Fibroblast of skin of right quadriceps (primary cell): ENCODE measurements at places on chromosomes 1 and 21.

- peak; percentile 80 for DNase-seq
These were observed 334.2 kb upstream of the SNX7 start for GRCh38 chr1:98327220-98327861.

GRCh38 chr21:31354604-31355443, 10.8 kb upstream of the TIAM1 start:
- peak; percentile 84 for DNase-seq

DNA sequence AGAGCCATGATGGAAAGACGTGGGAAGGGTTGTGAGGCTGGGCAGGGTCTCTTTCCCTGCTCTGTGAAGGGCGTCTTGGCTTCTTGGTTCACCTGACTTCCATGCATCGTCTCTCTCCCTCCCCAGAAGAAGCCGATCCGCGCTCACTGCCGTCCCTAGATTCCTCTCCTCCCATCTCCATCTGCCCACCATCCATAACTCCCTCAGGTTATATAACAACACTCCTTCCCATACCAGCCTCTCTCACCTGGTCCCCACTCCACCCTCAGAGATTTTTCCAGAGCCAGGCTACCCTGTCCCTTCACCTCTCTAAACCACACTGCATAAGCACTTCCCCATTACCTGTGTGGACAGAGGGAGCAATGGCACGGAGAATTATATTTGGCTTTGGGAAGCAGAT, 6.0 kb downstream of the KCND3 start:
- no peak for DNase-seq

GRCh38 chr1:84851839-84852238, 41.2 kb downstream of the LPAR3 start:
- DNase-seq: peak; percentile 91

DNA sequence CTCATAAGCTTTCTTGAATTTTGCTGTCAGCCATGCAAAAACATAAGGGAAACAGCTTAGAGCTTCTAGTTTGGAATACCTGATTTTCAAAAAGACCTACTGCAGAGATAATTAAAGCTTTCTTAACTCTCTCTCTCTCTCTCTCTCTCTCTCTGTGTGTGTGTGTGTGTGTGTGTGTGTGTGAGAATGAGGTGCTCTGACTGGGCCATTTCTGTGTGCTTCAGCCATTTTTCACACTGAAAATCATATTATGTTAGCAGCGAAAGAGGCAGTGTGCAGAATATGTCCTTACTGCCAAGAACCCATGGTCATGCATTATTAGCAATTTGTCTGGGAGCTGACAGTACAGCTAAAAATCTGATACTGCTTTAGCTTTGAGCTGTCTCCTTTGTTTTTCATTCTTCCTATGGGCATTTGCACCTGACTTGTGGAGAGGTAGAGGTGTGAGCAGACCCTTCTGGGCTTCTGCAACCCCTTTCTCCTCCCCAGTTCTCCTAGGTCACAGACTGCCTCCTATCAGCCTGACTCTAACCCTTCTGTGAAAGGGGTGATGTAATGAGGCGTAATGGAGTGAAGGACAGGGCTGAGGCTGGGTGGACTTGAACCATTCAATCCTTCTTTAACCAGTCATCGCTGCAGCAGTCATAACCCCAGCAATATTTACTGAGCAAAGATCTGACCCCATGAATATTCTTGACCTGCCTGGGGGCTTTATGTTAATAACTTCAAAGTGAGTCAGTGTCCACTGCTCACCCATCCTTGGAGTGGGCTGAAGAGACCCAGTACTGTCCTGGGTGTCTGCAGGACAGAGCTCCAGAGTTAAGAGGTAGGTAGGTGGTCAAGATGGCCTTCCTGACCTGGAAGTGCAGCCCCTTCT, 61.2 kb downstream of the SYT6 start:
- DNase-seq: no peak

GRCh38 chr1:8674481-8674880, 143.0 kb downstream of the RERE start:
- no peak for DNase-seq

- DNase-seq: no peak
These were observed 612 bp upstream of the CD52 start for GRCh38 chr1:26317146-26317545.

- DNase-seq: no peak
These were observed 1109.3 kb upstream of the B3GALT2 start for GRCh38 chr1:194295685-194296084.

- DNase-seq: no peak
These were observed 57.9 kb downstream of the LACTBL1 start for GRCh38 chr1:22914633-22915217.

- DNase-seq: peak; percentile 67
These were observed 20.6 kb downstream of the JUN start for GRCh38 chr1:58763214-58763613.

DNA sequence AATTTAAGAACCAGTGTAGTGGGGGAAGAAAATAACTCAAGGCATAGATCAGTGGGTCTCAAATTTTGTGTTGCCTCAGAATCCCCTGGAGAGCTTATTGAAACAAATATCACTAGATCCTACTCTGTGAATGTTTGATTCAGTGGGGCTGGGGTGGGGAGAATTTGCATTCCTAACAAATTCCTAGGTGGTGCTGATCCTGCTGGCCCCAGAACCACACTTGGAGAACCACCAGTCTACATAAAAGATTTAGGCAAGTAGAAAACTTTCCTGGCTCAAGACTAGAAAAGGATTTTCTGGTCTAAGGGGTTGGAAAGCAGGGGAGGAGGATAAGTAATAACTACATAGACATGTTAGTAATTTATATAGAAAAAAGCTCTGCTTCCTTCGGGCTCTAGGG, 34.1 kb upstream of the C1orf21 start:
- peak; percentile 28 for DNase-seq

- DNase-seq: no peak
These were observed 71.9 kb upstream of the USP24 start for GRCh38 chr1:55286856-55287602.

DNA sequence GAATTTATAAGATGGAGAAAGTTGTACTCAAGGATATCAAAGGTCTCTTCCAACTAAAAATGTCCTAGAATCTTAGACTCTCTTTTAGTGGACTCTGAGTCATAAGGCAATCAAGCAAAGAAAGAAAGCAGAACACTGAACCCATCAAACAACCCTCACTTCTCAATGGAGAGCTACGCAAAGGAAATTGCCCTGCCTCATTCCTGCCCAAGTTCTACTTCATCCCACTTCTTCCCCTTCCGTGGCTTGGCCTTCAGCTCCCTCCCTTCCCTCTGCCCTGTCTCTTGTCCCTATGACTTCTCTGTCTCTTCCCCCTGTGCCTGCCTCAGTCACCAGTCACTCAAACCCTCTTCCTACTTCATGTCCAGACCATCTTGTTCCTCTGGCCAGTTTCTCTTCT, 58.5 kb downstream of the RIMS3 start:
- DNase-seq: no peak

DNA sequence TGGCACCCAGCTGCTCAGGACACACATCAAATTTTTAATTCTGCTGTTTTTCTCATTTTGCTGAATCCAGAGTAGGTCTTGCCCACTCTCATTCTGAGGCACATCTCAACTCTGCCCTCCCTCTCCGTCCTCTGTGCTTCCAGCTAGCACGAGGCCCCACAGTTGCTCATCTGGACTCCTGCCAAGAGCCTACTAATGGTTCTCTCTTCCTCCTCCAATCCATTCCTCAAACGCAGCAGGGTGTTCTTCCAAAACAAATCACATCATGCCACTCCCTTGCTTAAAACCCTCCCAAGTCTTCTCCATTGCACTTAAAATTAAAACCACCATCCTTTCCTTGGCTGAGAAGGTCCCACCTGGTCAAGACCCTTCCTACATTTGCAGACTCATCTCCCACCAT, 49.8 kb upstream of the SCAF4 start:
- DNase-seq: peak; percentile 63

DNA sequence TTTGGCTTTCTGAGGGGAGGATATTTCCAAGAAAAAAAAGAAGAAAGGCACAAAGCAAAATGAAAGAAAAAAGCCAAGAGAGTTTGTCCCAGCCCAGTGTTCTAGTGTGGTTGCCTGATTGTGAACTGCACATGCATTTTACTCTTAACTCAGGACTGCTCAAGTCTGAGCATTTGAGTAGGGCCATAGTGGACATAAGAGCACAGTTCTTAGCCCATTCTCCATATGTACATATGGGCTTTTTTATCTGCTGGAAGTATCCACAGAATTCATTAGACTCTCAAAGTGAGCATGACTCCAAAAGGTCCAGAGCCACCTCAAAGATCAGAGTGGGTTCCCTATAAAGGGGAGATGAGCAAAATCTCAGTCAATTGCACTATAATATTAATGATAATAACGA, 13.6 kb upstream of the DDX59 start:
- no peak for DNase-seq

DNA sequence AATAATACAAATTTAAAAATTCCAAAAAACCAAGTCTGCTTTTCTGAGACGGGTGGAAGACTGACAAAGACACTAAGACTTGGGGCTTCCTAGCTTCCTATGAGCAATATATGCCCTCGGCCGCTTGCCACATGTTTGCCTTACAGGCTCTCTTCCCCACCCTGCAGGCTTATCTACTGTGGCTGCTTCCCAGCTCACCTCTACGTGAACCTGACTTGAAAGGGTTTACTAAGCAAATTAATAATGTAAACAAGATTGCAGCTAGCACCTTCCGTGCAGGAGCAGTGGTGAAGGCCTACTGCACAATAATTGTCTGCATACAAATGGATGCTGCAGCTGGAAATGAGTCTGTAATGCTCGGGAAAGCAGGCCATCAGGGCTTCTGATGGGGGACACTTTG, 152.9 kb upstream of the DAB1 start:
- no peak for DNase-seq

- no peak for DNase-seq
These were observed 6.6 kb upstream of the TTC22 start for GRCh38 chr1:54807756-54808155.

GRCh38 chr1:91594383-91595055, 93.9 kb downstream of the CDC7 start:
- DNase-seq: no peak

DNA sequence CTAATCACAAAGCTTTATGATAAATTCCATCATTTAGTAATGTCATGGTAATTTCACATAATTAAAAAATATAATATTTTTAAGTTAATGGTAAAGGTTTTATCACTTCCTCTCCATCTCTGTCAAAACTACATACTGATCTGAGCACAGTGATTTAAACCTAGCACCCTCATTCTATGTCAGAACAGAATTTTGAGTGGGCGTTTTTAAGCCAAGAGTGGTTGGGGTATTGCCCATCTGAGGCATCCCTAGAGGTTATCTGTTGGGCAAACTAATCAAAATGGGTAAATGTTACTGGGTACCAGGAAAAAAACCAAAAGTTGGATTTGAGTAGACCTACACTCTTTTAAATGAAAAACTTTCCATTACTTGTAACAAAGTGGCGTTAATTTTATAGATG, 100.7 kb upstream of the GFI1 start:
- no peak for DNase-seq

- DNase-seq: no peak
These were observed 19.5 kb downstream of the LUZP1 start for GRCh38 chr1:23149114-23149513.

DNA sequence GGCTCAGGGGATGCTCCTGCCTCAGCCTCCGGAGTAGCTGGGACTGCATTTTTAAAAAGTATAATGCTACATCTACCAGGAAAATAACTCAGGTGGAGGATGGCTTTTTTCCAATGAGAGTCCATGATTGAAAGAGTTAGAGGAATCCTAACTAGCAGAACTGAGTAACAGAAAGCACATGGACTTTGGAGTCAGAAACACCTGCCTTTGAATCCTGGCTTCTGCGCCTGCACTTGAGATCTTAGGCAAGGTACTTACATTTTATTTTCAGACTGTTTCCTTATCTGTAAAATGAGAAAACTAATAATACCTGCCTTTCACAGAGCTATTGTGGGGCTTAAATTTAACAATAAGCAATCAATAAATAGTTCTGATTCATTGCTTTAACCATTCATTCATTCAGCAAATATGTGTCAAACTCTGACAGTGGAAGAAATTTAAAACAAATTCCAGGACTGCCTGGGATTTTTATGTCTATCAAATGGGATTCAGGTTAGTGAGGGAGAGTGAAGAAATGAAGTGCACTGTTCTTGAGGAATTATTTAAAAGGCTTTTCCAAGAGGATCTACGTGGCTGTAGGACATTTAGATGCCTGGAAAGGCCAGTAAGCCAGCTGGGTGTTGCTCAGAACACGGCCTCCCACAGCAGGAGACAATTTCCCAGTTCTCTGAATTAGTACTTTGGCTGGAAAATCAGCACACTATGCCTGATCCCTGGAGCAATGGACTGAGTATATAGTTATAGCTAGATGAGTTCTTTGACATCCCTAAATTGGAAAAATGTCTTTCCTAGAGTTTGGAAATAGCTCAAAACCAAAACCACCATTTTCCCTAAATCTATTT, 12.8 kb upstream of the LBR start:
- no peak for DNase-seq

GRCh38 chr21:32112195-32112594, 166.7 kb downstream of the MIS18A start:
- no peak for DNase-seq

- no peak for DNase-seq
These were observed 1.3 kb downstream of the AIRE start for GRCh38 chr21:44286716-44287632.

DNA sequence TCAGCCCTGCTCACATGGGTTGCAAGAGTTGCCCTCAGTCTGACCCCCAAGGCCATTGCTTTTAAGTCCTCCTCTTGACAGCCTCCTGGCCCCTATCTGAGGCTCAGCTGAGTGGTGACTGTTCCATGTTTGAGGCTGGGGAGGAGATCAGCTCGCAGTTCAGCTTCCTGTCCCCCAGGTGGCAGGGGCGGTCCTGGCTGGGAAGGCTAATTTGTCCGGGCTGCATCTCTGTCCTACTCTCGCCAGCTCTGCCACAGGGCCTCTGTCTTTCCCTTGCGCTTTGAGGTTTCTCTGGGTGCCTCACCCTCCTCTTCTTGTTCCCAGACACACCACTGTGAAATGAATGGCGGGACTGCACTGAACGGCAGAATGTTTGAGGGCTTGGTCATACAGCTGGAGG, 157.3 kb downstream of the KCNJ6 start:
- DNase-seq: peak; percentile 58

GRCh38 chr1:205046870-205047269, 3.9 kb downstream of the CNTN2 start:
- no peak for DNase-seq

DNA sequence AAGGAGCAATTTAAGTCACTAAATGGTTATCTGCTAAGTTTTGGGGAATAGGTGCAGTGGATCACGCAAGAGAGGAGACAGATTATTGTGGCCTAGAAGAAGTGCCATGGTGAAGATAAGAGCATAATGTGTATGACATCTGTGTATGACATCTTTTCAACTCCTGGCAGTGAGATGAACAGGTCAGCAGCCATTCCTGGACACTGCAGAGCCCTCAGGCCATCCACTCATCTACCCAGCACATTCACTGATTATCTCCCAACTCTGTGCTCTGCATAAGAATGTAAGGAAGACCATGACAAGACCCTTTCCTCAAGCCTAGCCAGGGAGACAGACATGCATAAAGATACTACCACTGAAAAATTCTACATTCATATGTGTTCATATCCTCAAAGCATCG, 73.7 kb downstream of the DDR2 start:
- no peak for DNase-seq
